Activated CD4-positive, alpha-beta memory T cell treated with anti-CD3 and anti-CD28 coated beads, Interleukin-2, amount 10 ng/mL, durations not matched to agents 7 days and 5 days (primary cell): ENCODE measurements at places on chromosomes 2 and 18. TPM values are rescaled to one million over a fixed set of nuclear protein-coding genes. Genes with fewer than 3 reads are reported as not detected.

GRCh38 chr2:164737612-164738081 lies 104.0 kb downstream of the COBLL1 start:
- DNase-seq = peak; percentile 17

GRCh38 chr2:9793156-9793917 lies 49.9 kb upstream of the TAF1B start:
- no peak for DNase-seq

- no peak for DNase-seq
Observed at GRCh38 chr2:52077159-52077558, 1045.2 kb upstream of the NRXN1 start.

DNA sequence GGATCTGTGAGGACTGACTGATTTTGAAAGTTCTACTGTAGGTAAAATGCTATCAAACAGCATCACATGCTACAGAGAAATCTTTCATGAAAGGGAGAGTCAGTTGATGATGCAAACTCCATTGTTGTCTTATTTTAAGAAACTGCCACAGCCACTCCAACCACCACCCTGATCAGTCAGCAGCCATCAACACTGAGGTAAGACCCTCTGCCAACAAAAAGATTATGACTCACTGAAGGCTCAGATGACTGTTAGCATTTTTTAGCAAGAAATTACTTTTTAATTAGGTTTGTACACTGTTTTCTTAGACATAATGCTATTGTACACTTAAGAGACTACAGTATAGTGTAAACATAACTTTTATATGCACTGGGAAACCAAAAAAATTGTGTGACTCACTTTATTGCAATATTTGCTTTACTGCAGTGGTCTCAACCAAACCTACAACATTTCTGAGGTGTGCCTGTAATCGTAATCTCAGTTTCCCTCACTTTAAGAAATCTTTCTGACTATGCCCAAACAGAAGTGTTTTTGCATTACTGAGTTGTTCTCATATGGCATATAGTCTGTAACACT lies 42.8 kb downstream of the METTL8 start:
- DNase-seq = peak; percentile 27

DNA sequence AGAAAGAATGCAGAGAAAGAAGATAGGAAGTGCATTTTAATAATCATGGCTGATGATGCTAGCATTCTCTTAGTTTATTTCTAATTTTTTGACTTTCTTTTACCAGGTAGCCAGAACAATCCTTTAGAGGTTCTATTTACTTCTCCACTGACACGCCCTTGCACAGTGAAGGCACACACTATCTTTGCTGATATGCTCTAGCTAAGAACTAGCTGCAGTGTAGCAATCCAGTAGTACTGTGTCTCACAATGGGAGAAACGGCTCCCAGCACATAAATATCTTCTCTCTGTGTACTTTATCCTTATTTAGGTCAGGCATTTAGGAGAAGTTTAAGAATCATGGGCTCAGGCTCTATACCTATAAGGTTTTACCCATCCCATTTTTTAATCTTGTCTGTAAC lies 1005.4 kb downstream of the LRP1B start:
- no peak for DNase-seq

- no peak for DNase-seq
Observed at GRCh38 chr18:23154823-23155500, 19.7 kb downstream of the CABLES1 start.

DNA sequence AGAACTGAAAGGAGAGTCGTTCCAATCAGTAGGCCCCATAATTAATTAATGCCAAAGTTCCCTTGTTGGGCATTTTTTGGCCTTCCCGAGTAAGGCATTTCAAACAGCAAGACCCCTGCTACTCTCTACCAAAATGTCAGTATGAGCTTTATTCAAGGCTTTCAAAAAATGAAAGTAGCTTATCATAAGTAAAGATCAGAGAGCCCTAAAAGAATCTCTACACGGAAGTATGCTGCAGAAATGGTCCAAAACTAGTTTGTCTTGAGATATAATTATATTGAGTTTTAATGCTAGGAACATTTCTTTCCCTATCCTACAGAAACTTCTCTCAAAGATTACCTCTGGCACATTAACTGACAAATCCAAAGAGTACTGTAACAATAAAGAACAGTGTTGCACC lies 43.9 kb downstream of the RTN4 start:
- DNase-seq = no peak

- no peak for DNase-seq
Observed at GRCh38 chr2:180716186-180717180, 263.9 kb upstream of the UBE2E3 start.

GRCh38 chr2:143248631-143249030 lies 119.4 kb downstream of the ARHGAP15 start:
- no peak for DNase-seq

DNA sequence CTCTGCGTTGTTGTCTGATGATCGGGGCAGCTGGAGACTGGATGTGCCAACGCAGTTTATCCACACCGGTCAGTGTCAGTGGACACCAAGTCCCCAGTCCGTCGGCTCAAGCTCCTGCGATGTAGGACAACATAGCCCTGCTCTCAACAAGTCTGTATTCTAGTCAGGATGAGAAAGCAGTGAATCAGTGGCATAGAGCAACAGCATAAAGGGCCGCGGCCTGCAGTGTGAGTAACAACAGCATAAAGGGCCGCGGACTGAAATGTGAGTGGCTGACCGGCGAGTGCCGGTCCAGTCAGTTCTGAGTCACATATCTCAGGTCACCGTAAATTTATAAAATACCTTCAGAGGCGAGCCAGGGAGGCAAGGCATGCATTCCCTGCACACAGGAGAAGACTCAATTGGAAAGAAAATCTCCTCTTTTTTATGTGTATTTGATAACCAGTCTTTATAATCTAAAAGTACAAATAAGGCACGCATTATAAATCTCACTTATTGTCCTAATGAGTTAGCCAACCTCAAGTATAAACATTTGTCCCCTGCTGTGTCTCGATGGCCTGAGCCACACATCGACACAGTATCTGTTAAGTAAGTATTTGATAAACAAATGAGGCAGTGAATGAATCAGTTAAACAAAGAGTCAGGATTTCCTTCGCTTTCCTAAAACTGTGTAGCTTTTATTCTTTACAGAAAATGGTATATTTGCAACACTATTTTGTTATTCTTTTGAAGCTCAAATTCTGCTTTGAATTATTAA lies 33.8 kb upstream of the NFATC1 start:
- no peak for DNase-seq

DNA sequence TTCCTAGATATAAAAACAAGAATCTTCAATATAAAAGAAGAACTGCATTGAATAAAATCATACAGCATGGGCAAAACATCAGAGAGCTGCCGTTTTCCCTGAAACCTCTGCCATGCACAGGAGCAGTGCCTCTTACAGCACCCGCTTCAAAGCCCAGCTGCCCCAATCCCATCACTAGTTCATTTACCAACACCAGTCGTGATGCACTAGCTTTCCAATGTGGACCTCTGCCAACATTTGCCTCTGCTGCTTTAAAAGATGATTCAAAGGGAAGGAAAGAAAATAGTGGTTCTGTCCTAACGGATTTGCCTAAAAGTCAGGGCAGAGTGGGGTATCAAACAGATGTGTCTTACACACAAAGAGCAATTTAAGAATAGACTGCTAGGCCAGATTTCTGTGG lies 43.4 kb upstream of the AP1S3 start:
- DNase-seq = no peak

DNA sequence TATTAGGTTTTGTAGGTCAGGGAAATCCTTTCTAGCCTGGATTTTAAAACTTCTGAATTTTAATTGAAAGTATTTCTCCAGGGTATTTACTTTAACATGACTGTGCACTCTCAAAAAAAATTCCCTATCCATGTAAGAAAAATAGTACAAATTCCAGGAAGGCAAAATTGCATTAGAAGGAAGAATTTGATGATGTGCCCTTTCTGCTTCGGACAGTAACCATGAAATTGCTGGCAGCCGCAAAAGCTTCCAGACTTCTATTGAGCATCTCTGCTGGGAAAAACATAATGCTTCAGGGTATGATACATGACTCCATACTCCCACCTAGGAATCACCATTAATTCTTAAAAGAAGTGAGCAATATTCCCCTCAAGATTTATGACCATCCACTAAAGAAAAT lies 17.2 kb upstream of the KLF7 start:
- DNase-seq = no peak

DNA sequence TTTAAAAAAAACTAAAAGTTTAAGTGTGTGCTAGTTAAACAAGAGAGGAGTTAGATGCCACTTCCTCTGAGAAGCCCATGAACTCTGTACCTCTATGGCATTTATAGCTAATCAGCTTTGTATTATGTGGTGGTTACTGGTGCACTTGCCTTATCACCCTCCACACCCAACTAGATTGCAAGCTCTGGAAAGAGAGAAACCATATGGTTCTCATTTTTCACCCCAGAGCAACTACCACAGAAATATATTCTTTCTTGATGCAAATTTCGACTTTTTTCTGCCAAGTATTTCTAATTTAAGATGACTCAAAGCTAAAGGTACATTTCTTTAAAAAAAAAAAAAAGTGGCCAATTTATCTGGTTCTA lies 24.2 kb downstream of the RAPH1 start:
- DNase-seq = no peak

CREG2 gene
- total RNA-seq = 0.65 TPM

DNA sequence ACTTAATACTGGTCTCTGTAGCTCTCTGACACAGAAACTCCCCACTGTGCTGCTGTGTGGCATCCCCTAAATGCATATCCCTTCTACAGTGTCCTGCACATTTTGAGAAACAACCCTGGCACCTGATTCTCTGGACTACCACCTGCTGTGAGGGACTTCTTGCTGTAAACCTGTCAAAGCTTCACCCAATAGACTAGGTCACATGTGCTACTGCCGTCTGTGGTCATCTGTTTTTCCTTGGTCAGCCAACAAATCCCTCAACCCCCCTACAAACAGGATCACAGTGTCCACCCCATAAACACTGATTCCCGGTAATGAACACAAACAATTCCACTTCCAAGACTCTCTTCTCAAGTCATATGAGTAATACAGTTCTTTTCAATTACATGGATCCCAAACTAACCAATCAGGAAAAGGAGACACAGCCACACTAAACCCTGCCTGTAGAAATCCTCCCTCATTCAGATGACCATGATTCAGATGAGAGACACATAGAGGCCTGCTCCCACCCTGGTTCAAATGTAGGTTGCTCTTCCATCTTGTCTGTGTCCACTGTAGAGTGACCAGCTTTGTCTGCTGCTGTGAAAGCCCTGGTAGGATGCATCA lies 1157.4 kb downstream of the RPIA start:
- DNase-seq = no peak

CHMP1B gene
- 26.8 TPM for total RNA-seq

REG3A gene
- not detected for total RNA-seq

GRCh38 chr2:62593825-62594224 lies 87.8 kb upstream of the TMEM17 start:
- no peak for DNase-seq

GRCh38 chr2:23556929-23557328 lies 171.9 kb downstream of the KLHL29 start:
- no peak for DNase-seq

DNA sequence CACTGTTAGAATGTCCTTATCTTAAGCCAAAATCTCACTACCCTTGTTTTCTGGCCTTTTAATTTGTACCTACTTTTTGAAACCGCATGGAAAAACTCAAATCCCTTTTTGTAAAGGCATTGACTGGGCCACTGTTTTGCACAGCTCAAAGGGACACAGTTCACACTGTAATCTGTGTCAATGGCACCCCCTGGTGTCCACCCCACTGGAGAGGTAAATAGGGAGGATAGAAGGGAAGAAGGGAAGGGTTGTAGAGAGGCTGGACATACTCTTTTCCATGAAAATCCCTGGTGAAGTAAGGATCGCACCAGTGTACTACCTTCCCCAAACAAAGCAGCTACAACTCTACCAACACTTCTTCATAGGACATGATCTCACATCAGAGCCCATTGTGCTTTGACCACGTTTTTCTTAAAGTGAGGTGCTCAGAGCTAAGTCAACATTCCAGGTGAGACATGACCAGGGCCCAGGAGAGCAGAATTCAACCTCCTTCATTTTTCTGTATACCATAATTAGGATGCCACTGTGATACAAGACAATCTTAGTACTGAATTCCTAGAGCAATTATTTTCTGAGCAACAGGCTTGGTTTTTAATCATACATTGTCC lies 92.4 kb upstream of the RMDN2 start:
- peak; percentile 84 for DNase-seq

TUBB8B gene
- not detected for total RNA-seq

DNA sequence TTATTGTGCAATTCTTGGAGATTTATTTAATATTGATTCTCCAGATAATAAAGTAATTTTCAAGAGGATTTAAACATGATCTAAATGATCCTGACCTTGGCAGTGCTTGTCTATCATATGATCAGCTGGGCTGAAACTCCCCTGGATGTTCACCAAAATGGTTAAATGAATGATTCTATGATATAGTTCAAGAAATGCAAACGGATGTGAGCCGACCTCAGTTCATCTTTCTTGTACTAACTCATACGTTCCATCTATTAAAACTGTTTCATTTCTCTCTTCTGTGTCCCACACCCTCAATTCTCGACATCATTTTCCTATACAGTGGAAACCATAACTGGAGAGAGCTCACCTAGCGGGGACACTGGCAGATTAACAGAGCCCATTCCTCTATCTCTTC lies 281.7 kb upstream of the CCDC68 start:
- DNase-seq = no peak

- no peak for DNase-seq
Observed at GRCh38 chr2:175430236-175430635, 248.7 kb upstream of the ATP5MC3 start.
